Dermis blood vessel endothelial cell (primary cell): ENCODE measurements at places on chromosomes 6 and 20. TPM values are rescaled to one million over a fixed set of nuclear protein-coding genes. Genes with fewer than 3 reads are reported as not detected.

DNA sequence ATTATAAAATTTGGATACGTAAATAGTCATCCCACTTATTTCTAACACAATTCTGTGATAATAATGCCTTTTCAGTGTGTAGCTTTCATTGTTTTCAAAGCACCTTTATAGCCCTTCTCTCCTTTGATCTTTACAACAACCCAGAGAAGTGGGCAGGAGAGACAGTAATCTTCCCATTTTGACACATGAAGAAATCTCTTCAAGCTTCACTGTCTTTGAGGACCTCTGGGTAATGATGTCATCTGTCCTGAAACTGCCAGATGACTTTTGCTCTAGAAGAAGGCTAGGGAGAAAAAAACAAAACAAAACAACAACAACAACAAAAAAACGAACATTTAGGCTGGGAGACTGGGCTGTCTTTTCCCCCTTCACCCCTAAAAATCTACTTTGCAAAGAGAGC, 203.0 kb downstream of the KCNQ5 start:
- no peak for DNase-seq

- no peak for DNase-seq
Observed at GRCh38 chr6:15441981-15442380, 196.1 kb downstream of the JARID2 start.

DNA sequence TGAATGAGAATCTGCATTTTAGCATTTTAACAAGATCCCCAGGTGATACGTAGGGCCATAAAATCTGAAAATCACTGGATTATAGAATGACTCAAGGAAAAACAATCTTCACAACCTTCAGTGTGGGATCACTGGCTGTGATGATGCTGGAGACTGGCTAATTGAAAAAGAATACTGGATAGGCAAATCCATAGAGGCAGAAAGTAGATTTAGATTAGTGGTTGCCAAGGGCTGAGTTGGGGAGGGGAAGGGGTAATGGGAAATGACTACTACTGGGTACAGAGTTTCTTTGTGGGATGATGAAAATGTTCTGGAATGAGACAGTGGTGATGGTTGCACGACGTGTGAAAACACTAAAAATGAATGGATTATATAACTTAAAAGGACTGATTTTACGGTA, 84.1 kb downstream of the CDK19 start:
- DNase-seq, result no peak

GRCh38 chr6:159915397-159915796, 24.6 kb downstream of the MAS1 start:
- DNase-seq, result no peak

Gene DDX39B
- 308 and 381 TPM in 2 replicates for total RNA-seq

Gene SCRT2
- total RNA-seq, result not detected in 2 replicates

Gene CLDN20
- not detected in 2 replicates for total RNA-seq
